ENCODE measurements at places on chromosomes 16 and 17.
A peak's percentile ranks its signal among the peaks of the same experiment; 100 is the strongest.

GRCh38 chr17:1560101-1560857 is 2.3 kb downstream of the PITPNA start:
- DNase-seq = no peak

DNA sequence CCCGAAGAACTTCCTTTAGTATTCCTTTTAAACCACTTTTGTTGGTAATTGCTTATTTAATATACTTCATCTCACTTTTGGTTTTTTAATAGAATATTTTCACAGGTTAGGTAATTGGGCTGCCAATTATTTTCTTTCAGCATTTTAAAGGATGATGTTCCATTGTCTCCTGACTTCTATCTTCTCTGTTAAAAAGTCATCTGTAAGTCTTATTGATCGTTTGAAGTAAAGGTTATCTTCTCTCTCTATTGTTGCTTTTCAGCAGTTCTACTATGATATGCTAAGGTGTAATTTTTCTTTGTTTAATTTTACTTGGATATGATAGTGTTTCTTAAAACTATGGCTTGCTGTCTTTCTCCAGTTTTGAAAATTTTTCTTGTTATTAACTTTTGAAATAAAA is 307.5 kb downstream of the MAP2K4 start:
- DNase-seq = no peak

- DNase-seq = no peak
These were observed 28.9 kb upstream of the GSE1 start for GRCh38 chr16:85584267-85584666.

DNA sequence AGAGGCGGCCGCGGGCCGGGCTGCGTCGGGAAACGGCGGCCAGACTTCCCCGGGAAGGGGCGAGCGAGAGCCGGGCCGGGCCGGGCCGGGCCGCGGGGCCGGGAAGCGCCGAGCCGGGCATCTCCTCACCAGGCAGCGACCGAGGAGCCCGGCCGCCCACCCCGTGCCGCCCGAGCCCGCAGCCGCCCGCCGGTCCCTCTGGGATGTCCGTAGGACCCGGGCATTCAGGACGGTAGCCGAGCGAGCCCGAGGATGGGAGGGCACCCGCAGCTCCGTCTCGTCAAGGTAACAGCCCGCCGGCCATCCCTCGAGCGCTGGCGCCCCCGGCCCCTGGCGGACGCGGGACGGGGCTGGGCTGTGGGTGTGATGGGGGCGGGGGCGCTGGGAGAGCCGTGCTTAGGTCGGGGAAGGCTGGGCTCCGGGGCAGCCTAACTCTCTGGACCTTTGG is at the start of gene CRHR1:
Gene CRHR1, plus strand, starts transcription at position 28 of the 448 bp plus-strand sequence. Its CDS starts 225 bp downstream, at position 253.
- no peak for DNase-seq

GRCh38 chr17:280216-280615 is 72.4 kb downstream of the RPH3AL start:
- no peak for DNase-seq

DNA sequence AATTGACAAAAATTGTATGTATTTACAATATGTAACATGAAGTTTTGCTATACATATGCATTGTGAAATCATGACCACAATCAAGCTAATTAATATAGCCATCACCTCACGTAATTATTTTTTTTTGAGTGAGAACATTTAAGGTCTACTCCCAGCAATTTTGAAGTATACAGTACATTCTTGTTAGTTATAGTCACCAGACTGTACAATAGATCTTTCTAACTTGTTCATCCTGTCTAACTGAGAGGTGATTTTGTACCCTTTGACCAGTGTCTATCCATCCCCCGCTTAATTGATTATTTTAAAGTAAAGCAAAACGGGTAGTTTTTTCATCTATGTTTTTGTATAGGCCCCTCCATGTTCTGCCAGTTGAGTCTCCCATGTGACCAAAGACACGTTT is 30.3 kb downstream of the NTN1 start:
- no peak for DNase-seq

DNA sequence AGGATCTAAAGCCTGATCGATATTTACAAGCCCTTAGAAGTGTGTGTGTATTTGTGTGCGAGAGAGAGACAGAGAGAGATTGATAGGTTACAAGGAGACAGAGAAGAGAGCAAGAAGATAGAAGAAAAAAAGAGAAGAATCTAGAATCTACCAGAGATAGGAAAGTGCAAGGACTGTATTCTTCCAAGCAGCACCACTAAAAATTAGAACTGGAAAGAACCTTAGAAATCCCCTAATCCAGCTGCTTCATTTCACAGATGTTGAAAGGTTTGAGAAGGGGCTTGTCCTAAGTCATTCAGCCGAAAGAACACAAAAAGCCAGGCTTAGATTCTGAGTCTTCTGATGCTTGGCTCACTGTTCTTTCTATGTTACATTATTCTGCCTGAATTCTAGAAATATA is 92.2 kb downstream of the HS3ST3A1 start:
- DNase-seq = no peak

DNA sequence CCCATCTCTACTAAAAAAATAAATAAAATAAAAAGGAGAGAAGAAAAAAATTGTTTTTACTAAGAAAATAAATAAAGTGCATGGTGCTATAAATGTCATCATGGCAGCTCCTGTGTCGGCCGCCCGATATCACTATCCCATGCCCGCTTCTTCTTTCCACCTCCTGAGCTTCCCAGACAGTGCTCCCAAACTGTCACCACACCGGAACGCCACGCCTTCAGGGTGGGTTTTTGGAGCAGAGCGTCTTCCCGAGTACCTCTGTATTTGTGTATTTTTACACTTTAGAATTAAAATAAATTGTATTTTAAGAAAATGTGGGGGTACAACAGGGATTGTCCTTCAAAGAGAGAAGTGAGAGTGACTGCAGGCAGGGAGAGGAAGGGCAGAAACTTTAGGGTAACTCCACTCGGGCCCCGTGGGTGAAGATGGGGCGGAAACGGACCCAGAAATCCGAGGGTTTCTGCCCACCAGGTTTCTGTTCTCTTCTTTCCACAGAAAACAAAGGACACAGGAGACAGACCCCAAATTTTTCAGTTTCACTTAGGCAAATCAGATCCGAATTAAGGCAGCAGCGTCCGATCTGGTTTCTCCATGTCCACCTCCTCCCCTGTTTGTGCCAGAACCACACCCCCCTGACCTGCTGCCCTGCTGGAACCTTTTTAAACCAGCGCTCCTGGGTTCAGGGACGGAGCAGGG is 3.6 kb upstream of the ITGAX start:
- peak; percentile 91 for DNase-seq

DNA sequence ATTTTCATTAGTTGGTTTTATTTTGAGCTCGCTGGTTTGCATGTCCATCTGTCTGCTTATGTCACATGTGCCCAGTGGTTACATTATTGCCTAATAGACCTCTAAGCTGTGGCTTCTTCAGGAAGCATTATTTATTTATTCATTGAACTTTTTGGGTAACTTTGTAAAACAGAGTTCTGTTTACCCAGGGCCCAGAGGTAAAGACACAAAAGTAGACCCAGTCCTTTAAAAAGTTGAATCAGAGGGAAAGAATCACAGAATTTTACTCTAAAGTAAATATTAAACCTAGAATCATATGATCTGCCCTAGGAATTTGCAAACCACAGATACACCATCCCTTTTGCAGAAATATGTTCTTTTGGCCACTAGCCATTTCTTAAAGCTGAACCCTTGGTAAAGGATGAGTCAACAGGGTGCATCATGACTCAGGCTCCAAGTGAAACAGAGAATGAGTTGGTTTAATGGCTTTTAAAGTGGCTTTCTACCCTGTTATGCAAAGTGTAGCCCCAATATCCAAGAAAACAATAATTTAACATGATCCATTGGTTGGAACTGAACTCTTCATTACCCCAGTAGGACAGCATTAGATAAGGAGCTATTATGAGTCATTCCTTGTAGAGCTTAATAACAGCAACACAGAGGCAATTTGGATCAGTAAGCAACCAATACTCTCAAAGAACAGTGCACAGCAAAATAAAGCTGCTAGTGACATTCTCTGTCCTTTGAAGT is 236.3 kb downstream of the KCNJ2 start:
- peak; percentile 79 for DNase-seq

GRCh38 chr17:62565817-62566216 is 61.7 kb upstream of the MRC2 start:
- DNase-seq = no peak

- peak; percentile 88 for DNase-seq
These were observed 26.0 kb upstream of the MPHOSPH6 start for GRCh38 chr16:82195917-82196494.

Data from inflammatory macrophage treated with lipopolysaccharide for 1 hour (primary cell).